ENCODE measurements at places on chromosomes 1 and 21. TPM values are rescaled to one million over a fixed set of nuclear protein-coding genes. Genes with fewer than 3 reads are reported as not detected.
A peak's percentile ranks its signal among the peaks of the same experiment; 100 is the strongest.

GRCh38 chr1:119635811-119636390 lies 12.2 kb downstream of the ZNF697 start:
- no peaks in the 10 kb centered on the region for H3K27me3 ChIP-seq
- H3K27ac ChIP-seq: peak overlapping the region; percentile 43
- peaks cover 49% of the 10 kb centered on the region for H3K4me1 ChIP-seq
- no peak overlapping the region for H3K4me3 ChIP-seq

The SIM2 gene
- not detected for total RNA-seq

The WNT4 gene
- 1.8 TPM for total RNA-seq

DNA sequence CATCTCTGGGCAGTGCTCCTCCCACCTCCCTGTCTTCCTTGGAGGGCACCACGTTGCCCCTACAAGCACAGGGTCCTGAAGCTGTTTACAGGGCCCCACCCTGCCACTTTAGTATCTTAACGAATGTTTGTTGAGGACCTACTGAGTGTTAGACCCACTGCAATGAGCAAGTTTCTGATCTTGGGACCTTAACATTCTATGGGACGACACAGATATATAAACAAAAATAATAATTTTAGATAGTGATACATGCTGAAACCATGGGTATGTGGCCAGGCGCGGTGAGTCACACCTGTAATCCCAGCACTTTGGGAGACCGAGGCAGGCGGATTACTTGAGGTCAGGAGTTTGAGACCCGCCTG lies 10.1 kb downstream of the ENTREP3 start:
- H3K27me3 ChIP-seq: no peaks in the 10 kb centered on the region
- no peaks in the 10 kb centered on the region for H3K36me3 ChIP-seq
- peak overlapping the region; percentile 80 for H3K4me3 ChIP-seq
- no peak for DNase-seq
- peaks cover 25% of the 10 kb centered on the region for H3K4me1 ChIP-seq

The GUCA2B gene
- not detected for total RNA-seq

The EXTL1 gene
- 0.49 TPM for total RNA-seq

The PLA2G2C gene
- total RNA-seq: not detected

The RPTN gene
- not detected for total RNA-seq

GRCh38 chr1:164087906-164088453 lies 471.0 kb upstream of the PBX1 start:
- no peak overlapping the region for H3K4me3 ChIP-seq
- H3K4me1 ChIP-seq: no peaks in the 10 kb centered on the region
- no peaks in the 10 kb centered on the region for H3K36me3 ChIP-seq
- no peak overlapping the region for H3K27ac ChIP-seq
- DNase-seq: no peak
- no peaks in the 10 kb centered on the region for H3K27me3 ChIP-seq

DNA sequence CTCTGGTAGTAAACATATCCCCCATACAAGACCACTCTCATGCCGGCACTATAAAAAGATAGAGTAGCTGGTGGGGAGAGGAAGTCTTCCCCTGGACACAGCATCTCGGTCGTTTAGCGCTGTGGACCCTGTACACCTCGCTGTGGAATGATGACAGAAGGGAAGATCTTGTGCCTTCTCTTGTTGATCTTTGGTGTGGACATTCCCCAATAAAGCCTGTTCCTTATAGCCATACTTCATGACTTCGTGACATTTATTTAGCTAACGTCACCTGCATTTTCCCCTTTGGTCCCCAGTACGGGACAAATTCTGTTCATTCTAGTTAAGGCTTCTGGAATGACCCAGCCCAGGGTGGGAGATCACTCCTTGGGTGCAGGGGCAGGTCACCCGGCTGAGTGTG lies 24.9 kb upstream of the MAP10 start:
- H3K27ac ChIP-seq: no peak overlapping the region
- H3K4me3 ChIP-seq: no peak overlapping the region
- no peaks in the 10 kb centered on the region for H3K27me3 ChIP-seq
- no peaks in the 10 kb centered on the region for H3K36me3 ChIP-seq
- DNase-seq: no peak

GRCh38 chr1:45198185-45198584 lies 8.2 kb downstream of the ZSWIM5 start:
- no peak overlapping the region for H3K27ac ChIP-seq
- H3K27me3 ChIP-seq: no peaks in the 10 kb centered on the region
- DNase-seq: no peak
- H3K36me3 ChIP-seq: no peaks in the 10 kb centered on the region
- no peaks in the 10 kb centered on the region for H3K4me1 ChIP-seq

The TMOD4 gene
- total RNA-seq: not detected

GRCh38 chr1:89608984-89609725 lies 23.8 kb upstream of the LRRC8C start:
- H3K27ac ChIP-seq: peak overlapping the region; percentile 43
- no peaks in the 10 kb centered on the region for H3K36me3 ChIP-seq
- DNase-seq: no peak
- no peaks in the 10 kb centered on the region for H3K27me3 ChIP-seq
- H3K4me3 ChIP-seq: no peak overlapping the region

DNA sequence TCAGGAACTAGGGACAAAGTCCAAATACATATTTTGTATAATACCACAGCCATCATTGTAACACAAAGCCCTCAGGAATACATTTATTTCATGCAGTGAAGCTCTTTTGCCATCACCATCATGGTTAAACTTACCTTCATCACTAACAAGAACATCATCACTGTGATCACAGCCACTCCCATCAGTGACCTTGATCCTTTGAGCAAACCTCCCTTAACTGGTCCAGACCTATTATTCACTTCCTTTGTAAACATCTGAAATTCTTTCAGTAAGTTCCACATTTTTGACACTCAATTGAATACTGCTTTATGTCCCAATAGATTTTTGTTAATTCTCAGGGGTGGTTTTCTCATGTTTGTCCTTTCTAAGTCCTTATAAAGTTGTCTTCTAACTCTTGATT lies 16.2 kb upstream of the KPRP start:
- no peak overlapping the region for H3K4me3 ChIP-seq
- DNase-seq: no peak
- H3K27me3 ChIP-seq: no peaks in the 10 kb centered on the region

The LCE1D gene
- total RNA-seq: not detected

DNA sequence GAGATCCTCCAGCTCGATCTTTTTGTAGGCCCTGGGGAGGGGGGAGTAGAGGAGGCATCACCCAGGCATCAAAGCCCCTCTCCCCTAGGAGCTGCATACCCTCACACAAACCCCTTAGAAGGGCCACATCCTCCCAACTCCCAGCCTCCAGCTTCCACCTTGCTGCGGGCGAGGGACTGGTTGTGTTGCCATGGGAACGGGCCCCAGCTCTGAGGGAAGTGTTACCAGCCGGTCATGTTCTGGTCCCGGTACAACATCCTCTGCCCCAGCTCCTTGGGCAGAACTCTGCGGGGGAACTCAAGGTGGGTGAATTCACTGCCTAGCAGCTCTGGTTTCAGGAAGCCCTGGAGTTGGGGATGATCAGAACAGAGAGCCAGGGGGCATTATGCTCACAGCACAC lies 4.1 kb downstream of the PPM1J start:
- no peaks in the 10 kb centered on the region for H3K36me3 ChIP-seq

GRCh38 chr1:116568662-116569380 lies 2.0 kb downstream of the CD58 start:
- H3K4me1 ChIP-seq: peaks cover 29% of the 10 kb centered on the region
- peak overlapping the region; percentile 98 for H3K4me3 ChIP-seq
- no peaks in the 10 kb centered on the region for H3K36me3 ChIP-seq
- no peaks in the 10 kb centered on the region for H3K27me3 ChIP-seq
- H3K27ac ChIP-seq: no peak overlapping the region
- DNase-seq: no peak

The PHLDA3 gene
- total RNA-seq: 90.0 TPM

The AGMAT gene
- total RNA-seq: not detected

- H3K36me3 ChIP-seq: peaks cover 4% of the 10 kb centered on the region
- H3K4me3 ChIP-seq: no peak overlapping the region
- no peaks in the 10 kb centered on the region for H3K27me3 ChIP-seq
- DNase-seq: no peak
- H3K4me1 ChIP-seq: no peaks in the 10 kb centered on the region
These were observed 82.6 kb downstream of the GPR161 start for GRCh38 chr1:168054117-168054516.

- no peak overlapping the region for H3K4me3 ChIP-seq
- H3K4me1 ChIP-seq: no peaks in the 10 kb centered on the region
- no peaks in the 10 kb centered on the region for H3K27me3 ChIP-seq
- H3K27ac ChIP-seq: no peak overlapping the region
- H3K36me3 ChIP-seq: peaks cover 39% of the 10 kb centered on the region
These were observed 7.9 kb upstream of the AMPD1 start for GRCh38 chr1:114703242-114703641.

DNA sequence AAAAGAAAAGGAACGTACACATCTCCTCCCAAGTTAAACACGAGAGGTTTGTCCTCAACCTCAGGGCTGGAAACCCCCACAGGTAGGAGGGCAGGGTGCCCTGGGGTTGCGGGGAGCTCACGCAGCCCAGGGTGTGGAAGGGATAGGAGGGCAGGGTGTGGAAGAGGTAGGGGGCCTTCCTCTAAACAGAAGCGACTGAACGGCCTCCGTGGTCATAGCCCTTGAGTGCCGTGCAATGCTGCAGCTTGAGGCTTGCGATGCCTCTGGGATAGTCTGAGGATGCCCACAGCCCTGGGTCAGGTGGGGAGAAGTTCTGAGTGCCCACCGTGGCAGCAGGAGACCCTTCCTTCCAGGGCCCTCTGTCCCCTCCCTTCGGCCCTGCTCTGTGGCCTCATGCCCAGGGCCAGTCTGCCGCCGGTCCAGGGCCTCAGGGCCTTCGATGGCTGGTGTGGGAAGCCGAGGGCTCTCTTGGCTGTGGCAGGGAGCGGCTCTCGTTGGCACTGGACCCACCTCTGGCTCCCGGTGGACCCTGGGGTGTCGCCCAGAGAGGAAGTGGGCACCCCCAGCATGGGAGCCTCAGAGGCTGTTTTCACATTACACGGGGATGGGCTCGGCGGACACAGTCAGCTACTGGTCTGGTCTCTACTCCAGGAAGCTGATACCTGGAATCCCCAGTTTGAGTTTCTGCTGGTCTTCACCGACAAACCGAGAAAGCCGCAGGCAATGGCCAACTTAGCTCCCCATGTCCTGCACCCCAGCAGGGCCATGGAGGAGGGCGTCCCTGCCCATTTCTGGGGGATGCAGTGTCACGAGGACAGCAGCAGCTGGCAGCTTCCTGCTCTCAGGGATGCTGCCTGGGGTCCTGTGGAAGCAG lies 6.4 kb upstream of the CDK11B start:
- H3K27ac ChIP-seq: no peak overlapping the region
- DNase-seq: peak; percentile 57
- H3K36me3 ChIP-seq: peaks cover 43% of the 10 kb centered on the region
- H3K4me1 ChIP-seq: no peaks in the 10 kb centered on the region
- no peaks in the 10 kb centered on the region for H3K27me3 ChIP-seq
- H3K4me3 ChIP-seq: no peak overlapping the region

The ZBTB8A gene
- total RNA-seq: 9.7 TPM

DNA sequence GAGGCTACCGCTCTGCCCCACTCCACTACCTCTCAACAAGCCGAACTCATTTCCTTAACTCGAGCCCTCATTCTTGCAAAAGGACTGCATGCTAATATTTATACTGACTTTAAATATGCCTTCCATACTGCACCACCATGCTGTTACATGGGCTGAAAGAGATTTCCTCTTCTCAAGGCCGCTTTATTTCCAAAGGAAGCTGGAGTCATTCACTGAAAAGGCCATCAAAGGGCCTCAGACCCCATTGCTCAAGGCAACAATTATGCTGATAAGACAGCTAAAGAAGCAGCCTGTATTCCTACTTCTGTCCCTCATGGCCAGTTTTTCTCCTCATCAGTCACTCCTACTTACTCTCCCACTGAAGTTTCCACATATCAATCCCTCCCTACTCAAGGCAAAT lies 6.9 kb upstream of the HPDL start:
- no peak overlapping the region for H3K27ac ChIP-seq
- no peaks in the 10 kb centered on the region for H3K4me1 ChIP-seq
- no peaks in the 10 kb centered on the region for H3K36me3 ChIP-seq

GRCh38 chr1:206971029-206971655 lies 882 bp upstream of the FCAMR start:
- peaks cover 26% of the 10 kb centered on the region for H3K4me1 ChIP-seq
- no peak overlapping the region for H3K4me3 ChIP-seq
- DNase-seq: no peak
- H3K36me3 ChIP-seq: no peaks in the 10 kb centered on the region
- H3K27me3 ChIP-seq: no peaks in the 10 kb centered on the region

GRCh38 chr1:241557551-241558193 lies 25.5 kb downstream of the KMO start:
- H3K4me1 ChIP-seq: no peaks in the 10 kb centered on the region
- no peak overlapping the region for H3K4me3 ChIP-seq
- H3K27ac ChIP-seq: no peak overlapping the region

DNA sequence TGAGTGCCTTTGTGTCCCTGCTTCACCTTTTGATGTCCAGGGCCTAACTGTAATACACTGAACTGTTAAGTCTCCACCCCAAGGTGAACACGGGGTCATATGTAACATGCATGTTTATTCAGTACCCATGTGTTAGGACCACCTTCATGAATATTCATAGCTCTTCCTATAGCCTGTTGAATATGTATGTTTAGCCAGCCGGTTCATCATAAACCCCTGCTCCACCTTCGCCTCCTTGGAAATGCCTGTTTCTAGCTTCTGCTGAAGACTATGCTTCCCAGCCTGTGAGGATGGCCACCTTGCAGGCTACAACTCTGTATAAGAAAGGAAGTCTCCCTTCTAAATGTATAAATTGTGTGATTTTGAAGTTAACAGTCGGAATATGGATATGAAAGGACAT lies 69.3 kb downstream of the C1orf94 start:
- H3K4me3 ChIP-seq: no peak overlapping the region
- no peaks in the 10 kb centered on the region for H3K36me3 ChIP-seq
- no peaks in the 10 kb centered on the region for H3K4me1 ChIP-seq
- H3K27me3 ChIP-seq: peaks cover 34% of the 10 kb centered on the region

The KIF17 gene
- 4.6 TPM for total RNA-seq

- no peaks in the 10 kb centered on the region for H3K4me1 ChIP-seq
- DNase-seq: peak; percentile 75
- H3K27ac ChIP-seq: no peak overlapping the region
- no peaks in the 10 kb centered on the region for H3K36me3 ChIP-seq
These were observed 101.2 kb upstream of the COL6A1 start for GRCh38 chr21:45880097-45881068.

- no peaks in the 10 kb centered on the region for H3K27me3 ChIP-seq
- DNase-seq: no peak
- no peak overlapping the region for H3K4me3 ChIP-seq
- H3K4me1 ChIP-seq: no peaks in the 10 kb centered on the region
These were observed 63.9 kb upstream of the CYP2J2 start for GRCh38 chr1:59990470-59990869.

The TRNP1 gene
- 16.2 TPM for total RNA-seq

DNA sequence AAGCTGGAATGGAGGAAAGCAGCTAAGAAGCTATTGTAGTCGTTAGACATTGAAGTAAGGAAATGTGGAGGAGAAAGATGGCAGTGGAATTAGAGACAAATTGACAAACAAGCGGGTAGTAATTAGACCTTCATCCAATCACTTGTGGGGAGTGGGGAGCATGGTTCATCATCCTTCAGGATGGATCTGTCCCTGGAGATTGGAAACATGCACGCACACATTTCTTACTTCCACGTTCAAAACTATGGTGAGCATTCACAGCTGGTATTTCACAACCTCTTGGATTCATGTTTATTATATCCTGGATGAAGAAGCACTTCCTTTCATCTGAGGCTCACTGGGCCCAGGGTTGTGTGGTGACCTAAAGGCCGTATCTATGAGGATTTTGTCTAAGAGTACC lies 188.1 kb downstream of the ST6GALNAC3 start:
- H3K4me1 ChIP-seq: no peaks in the 10 kb centered on the region
- no peak overlapping the region for H3K27ac ChIP-seq
- no peak for DNase-seq
- H3K36me3 ChIP-seq: no peaks in the 10 kb centered on the region

- DNase-seq: no peak
- no peaks in the 10 kb centered on the region for H3K36me3 ChIP-seq
- H3K27ac ChIP-seq: no peak overlapping the region
- no peaks in the 10 kb centered on the region for H3K4me1 ChIP-seq
- H3K27me3 ChIP-seq: no peaks in the 10 kb centered on the region
These were observed 122.7 kb downstream of the LMO4 start for GRCh38 chr1:87451229-87451920.

Data from upper lobe of right lung (tissue), 1 donor.